ENCODE measurements at places on chromosomes 6 and 20.

- DNase-seq: no peak
These were observed 284.9 kb downstream of the PRKN start for GRCh38 chr6:162442687-162443086.

GRCh38 chr20:46286382-46286781, 21.9 kb downstream of the CDH22 start:
- DNase-seq: no peak

DNA sequence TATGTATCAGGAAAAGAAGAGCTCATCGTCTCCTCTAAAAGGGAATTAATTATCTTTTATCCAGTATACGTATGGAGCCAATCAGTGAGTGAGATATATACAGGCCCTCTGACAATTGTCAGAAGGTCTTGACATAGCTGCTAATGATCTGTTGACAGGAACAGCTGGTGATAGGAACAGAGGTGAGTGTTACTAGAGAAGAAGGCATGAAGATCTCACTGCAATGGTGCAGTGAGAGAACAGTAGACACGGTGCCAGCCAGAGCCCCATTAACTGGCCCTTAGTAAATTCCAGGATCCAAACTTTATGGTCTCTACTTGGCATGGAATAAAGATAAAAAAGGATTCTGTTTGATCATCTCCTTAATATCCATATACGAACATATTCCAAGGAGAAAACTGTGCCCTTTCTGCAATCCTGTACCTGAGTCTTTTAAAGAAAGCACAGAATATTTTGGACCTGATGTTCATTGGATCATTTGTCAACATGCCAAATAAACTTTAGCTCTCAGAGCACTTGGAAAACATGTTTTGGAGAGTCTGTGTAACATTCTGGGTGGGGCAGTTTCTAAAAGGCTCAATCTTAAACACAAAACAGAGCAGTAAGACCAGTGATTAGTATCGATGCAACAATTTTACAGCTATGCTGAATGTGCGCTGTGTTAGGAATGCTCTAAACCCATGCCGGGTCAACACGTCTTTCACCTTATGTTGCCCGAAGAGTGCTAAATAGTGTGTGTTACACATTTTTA, 135.8 kb upstream of the CITED2 start:
- no peak for DNase-seq

GRCh38 chr20:58942549-58942948, 38.5 kb upstream of the NELFCD start:
- no peak for DNase-seq

DNA sequence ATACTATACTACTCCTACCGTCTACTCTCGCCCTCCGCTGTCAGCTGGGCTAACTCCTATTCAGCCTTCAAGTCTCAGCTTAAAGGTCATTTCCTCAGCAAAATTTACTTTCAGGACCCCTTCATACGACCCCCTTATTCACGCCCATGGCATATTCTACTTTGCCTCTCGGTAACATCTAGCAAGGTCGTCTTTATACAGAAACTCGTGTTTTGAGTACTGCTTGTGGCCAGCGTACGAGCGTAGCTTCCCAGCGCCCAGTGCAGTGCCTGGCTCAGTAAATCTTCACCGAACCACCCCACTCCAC, 546 bp downstream of the CRNKL1 start:
- no peak for DNase-seq

GRCh38 chr6:157490611-157491269, 109.8 kb downstream of the ZDHHC14 start:
- no peak for DNase-seq

DNA sequence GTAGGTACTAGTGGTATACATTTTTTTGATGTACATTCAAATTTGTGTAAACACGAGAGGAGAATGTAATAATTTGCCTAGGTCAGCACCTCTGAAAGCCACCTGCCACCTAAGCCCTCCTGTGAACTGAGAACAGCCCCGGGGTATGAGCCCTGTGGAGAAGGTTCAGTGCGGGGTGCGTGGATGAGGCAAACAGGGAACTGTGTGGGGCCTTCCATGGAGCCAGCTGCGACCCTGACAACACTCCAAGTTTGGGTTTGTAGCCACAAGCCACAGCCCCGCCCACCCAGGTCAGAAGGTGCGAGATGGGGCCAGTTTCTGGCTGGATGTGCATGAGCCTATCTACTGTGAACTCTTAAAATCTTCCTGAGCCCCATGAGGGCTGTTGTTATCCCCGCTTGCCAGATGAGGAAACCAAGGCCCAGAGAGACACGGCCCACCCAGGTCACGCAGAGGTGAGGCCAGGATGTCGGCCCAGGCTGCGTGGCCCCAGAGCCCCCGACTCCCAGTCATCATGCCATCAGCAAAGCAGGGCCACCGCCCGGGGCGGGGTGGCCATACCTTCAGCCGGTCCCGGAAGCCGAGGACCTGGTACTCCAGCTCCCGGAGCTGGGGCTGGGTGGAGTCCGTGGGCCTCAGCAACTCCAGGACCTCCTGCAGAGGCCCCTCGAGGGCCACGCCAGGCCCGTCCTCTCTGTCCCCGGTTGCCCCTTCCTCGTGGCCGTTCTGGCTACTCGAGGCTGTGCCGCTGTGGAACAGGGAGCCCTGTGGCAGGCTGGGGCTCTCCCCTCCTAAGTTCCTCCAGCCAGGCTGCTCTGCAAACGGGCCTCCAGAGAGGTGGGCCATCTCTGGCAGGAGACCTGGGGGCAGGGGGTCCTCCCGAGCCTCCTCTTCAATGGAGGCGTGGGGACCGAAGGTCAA, 89.6 kb downstream of the RIPOR3 start:
- no peak for DNase-seq

DNA sequence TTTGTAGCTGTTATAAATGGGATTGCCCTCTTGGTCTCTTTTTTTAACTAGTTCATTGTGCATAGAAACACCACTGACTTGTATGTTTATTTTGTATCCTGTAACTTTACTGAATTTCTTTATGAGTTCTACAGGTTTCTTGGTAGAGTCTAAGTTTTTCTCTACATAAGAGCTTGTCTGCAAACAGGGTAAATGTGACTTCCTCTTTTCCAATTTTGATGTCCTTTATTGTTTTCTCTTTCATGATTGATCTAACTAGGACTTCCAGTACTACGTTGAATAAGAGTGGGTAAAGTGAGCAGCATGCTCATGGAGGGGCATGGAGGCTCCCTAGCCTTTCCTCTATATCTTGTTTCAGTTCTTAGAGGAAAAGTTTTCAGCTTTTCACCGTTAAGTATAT, 3.0 kb upstream of the WFDC10A start:
- no peak for DNase-seq

DNA sequence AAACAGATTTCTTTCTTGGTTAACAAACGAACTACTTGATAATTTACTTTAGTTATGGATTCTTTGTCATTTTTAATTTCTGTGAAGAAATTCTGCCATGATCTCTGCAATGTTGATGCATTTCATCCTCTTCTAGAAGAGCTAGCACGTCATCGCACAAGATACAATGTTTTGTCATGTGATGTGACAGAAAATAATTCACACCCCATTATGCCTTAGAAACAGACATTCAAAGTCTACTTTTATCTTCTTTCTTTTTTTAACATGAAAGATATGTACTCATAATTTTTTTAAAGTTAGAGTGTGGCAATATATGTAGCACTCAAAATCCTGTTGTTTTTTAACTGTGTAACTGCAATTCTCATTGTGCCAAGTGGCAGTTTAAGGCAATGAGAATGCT, 39.6 kb upstream of the NELFCD start:
- DNase-seq: no peak

DNA sequence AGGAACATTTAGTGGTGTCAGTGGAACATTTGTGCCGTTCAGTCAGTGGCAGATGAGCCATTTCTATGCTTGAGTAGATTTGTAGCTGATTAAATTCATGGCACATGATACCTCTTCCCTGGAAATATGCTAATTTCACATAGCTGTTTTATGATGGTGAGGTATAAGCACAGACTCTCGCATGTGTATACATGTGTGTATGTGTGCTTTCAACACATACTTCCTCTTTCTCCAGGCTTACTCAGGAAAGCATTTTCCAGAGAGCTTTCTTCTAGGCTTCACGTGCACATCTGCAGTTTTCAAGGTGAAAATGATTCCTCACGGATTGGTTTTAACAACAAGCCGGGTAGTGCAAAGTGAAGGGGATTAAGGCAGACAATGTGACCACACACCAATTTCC, 396.5 kb downstream of the HDGFL1 start:
- no peak for DNase-seq

- no peak for DNase-seq
These were observed 79.0 kb downstream of the PSMG4 start for GRCh38 chr6:3337521-3338350.

DNA sequence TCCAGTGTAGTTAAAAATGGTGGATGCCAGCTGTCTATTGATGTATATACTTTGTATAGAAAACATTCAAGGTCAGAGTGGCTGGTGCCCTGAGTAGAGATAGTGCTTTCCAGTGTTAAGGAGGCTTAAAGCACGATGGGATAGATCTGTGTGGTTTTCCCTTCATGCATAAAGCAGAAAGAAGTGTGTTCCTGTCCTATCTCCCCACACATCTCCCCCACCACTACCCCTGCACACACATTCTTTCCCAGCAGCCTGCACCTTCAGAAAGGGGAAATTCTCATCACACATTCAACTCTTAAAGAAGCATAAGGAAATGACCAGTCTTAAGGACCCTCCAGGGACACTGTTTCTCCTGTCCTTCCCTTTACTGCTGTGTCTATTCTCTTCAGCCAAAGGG, 221.7 kb upstream of the TAB2 start:
- no peak for DNase-seq

GRCh38 chr20:2585811-2586210, 49.4 kb downstream of the TMC2 start:
- no peak for DNase-seq
